ENCODE measurements at places on chromosomes 16 and 17.

GRCh38 chr17:557371-557770 lies 157.3 kb downstream of the VPS53 start:
- DNase-seq: no peak

DNA sequence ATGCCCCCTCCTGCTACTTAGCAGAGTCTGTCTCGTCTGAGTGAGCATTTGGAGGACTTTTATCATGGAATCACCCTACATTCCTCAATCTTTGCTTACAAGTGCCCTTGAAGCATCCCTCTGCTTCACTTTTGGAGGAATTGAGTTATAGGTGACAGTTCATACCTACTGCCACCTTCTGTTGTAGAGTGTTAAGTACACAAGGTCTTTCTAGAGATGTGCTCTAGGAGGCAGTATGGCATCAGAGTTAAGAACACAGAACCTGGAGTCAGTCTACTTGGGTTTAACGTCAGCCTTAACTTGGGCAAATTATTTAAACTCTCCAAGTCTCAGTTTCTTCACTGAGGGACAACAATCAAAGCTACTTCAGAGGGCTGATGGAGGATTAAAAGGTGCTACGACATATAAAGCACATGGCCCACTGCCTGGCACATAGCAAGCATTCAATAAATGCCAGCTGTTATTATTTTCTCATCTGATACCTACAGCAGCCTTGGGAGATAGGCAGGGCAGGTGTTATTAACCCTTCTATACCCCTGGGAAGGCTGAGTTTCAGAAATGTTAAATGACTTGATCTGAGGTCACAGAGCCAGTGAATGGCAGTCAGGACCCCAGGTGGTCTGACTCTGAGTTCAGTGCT lies 62.2 kb downstream of the UTP18 start:
- peak; percentile 13 for DNase-seq

GRCh38 chr17:45814622-45815606 lies 29.8 kb upstream of the SPPL2C start:
- DNase-seq: no peak

GRCh38 chr17:27551701-27552248 lies 79.2 kb upstream of the LGALS9 start:
- DNase-seq: no peak

- DNase-seq: peak; percentile 57
These were observed 29.4 kb upstream of the NUDT16L1 start for GRCh38 chr16:4663777-4664465.

- DNase-seq: no peak
These were observed 6.3 kb upstream of the KRT13 start for GRCh38 chr17:41511716-41512115.

GRCh38 chr16:62036101-62036801 lies at the start of gene CDH8:
Gene CDH8, minus strand, starts transcription at chr16:62036438. Its CDS starts 15,035 bp downstream, at chr16:62021403.
- DNase-seq: peak; percentile 65

GRCh38 chr17:82051776-82052637 lies at the start of the genes GPS1 and RFNG:
Gene GPS1, plus strand, starts transcription at chr17:82051898. Its CDS starts 34 bp downstream, at chr17:82051932.
Gene RFNG, minus strand, starts transcription at chr17:82051811. Its CDS starts 45 bp downstream, at chr17:82051766.
- DNase-seq: peak; percentile 69

GRCh38 chr16:2194852-2195321 lies 1.5 kb downstream of the CASKIN1 start:
- DNase-seq: peak; percentile 18

DNA sequence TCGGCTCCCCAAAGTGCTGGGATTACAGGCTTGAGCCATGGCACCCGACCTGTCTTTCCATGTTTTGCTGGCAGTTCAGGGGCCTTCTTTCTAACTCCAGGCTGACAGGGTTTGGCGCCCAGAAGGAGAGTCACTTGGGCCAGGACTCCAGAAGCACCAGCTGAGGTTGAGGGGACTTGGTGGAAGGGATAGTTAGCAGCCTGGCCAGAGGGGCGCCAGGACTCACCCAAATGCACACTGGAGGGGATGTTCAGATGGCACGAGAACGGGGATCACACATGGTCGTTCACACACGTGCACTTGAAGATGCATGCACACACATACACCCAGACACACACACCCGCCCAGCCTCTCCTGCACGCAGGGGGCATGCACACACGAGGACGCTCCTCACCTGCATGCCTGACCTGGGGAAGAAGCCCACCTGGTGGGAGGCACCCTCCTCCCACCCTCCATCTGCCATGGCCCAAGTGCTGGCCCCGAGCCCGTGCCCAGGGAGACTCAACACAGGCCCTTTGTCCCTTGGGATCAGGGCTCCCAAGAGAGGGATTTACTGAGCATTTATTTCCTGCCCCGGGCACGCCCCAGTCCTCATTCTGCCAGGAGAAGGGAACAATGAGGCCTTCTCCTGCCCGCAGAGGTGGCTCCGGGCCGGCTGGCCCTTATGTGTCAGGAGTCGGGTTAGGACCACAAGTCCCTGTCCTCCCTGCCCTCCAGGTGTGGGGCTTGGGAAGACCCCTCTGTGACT lies 2.3 kb upstream of the PRSS21 start:
- no peak for DNase-seq

DNA sequence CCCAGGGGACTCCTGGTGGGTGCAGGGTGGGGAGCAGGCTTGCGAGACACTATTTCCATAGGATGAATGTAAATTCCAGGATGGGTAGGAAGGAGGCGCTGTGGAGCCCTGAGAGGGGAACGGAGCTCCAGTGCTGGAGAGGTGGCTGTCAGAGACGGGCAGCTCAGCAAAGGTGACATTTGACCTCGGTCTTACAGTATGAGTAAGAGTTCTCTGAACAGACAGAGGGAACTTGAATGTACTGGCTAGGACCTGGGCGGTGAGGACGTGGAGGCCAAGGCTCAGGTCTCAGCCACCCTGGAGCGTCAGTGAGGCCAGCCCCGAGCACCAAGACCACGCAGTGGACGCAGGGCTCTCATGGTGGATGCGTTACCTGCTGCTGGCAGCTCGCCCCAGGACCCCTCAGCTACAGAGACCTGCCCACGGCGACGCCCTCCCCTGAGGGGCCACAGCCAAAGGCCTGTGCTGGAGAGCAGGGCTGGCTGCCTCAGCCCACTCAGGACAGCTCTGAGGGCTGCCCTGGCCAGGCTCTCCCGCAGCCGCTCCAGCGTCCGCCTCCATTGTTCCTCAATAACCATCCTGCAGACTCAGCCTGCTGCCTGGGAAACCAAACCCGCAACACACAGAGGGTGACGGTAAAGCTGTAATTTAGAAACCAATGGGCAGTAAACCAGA lies 65.9 kb upstream of the TNRC6C start:
- no peak for DNase-seq

GRCh38 chr17:43398724-43399595 lies at the start of gene ARL4D:
Gene ARL4D, plus strand, starts transcription at chr17:43398993. Its CDS starts 740 bp downstream, at chr17:43399733.
- DNase-seq: peak; percentile 84

- no peak for DNase-seq
These were observed 6.6 kb downstream of the HIC1 start for GRCh38 chr17:2061441-2061958.

DNA sequence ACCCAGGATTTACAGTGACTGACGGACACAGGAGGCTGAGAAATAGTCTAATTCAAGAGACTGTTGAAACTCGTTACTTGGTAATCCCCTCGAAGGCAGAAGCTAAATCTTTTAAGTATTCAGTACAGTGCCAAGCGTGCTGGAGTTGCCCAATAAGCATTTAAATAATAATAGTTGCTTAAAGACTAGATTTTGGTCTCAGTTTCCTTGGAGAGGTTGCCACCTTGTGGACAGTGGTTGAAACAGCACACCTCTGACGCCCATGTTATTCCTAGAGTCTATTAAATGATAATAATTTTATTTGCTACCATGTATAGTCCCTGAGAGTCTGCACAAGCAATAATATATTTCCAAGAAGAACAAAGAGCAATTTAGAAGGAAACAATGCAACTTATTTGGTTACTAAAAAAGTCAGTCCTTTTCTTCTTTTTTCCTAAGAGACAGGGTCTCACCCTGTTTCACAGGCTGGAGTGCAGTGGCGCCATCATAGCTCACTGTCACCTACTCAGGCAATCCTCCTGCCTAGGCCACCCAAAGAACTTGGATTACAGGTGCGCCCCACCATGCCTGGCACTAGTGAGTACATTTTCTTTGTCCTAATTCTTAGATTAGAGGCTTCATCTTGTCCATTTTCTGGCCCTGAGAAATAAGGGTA lies 138.0 kb upstream of the NUDT7 start:
- peak; percentile 66 for DNase-seq

- DNase-seq: no peak
These were observed 59.5 kb downstream of the RPTOR start for GRCh38 chr17:80604009-80604669.

- no peak for DNase-seq
These were observed 65.7 kb downstream of the ARSG start for GRCh38 chr17:68356949-68357455.

DNA sequence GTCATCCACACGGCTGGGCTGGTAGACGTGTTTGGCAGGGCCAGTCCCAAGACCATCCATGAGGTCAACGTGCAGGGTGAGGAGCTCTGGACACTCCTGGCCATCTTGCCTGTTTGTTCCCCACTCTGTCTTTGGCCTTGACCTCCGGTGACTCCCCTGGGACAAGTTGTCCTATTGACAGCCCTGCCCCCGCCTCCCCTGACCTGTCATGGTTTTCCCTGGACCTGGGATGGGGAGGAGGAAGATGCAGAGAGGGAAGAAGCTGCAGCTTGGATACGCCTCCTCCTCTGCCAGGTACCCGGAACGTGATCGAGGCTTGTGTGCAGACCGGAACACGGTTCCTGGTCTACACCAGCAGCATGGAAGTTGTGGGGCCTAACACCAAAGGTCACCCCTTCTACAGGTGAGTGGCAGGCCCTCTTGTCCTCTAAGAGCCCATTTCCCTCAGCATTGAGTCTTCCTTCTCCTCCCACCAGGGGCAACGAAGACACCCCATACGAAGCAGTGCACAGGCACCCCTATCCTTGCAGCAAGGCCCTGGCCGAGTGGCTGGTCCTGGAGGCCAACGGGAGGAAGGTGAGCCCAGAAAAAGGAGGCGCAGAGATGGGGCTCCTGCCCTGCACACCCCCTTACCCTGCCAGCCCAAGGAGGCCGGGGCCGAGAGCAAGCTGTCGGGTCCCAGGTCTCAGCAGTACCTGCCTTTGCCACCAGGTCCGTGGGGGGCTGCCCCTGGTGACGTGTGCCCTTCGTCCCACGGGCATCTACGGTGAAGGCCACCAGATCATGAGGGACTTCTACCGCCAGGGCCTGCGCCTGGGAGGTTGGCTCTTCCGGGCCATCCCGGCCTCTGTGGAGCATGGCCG lies 1.4 kb downstream of the HSD3B7 start:
- DNase-seq: no peak

GRCh38 chr16:88476203-88476602 lies 23.1 kb downstream of the ZFPM1 start:
- no peak for DNase-seq

GRCh38 chr17:39787041-39787440 lies 49.3 kb downstream of the GRB7 start:
- DNase-seq: no peak

- DNase-seq: peak; percentile 76
These were observed 39.8 kb downstream of the MAP1LC3B start for GRCh38 chr16:87431926-87432325.
